AG09319 (cell line): ENCODE measurements at places on chromosomes 5 and 9.

GRCh38 chr5:63125862-63126261, 547.2 kb downstream of the LRRC70 start:
- no peak for DNase-seq

- DNase-seq, result no peak
Observed at GRCh38 chr9:87435189-87435880, 62.3 kb upstream of the DAPK1 start.

GRCh38 chr9:112286926-112287325, 46.5 kb downstream of the PTBP3 start:
- no peak for DNase-seq

DNA sequence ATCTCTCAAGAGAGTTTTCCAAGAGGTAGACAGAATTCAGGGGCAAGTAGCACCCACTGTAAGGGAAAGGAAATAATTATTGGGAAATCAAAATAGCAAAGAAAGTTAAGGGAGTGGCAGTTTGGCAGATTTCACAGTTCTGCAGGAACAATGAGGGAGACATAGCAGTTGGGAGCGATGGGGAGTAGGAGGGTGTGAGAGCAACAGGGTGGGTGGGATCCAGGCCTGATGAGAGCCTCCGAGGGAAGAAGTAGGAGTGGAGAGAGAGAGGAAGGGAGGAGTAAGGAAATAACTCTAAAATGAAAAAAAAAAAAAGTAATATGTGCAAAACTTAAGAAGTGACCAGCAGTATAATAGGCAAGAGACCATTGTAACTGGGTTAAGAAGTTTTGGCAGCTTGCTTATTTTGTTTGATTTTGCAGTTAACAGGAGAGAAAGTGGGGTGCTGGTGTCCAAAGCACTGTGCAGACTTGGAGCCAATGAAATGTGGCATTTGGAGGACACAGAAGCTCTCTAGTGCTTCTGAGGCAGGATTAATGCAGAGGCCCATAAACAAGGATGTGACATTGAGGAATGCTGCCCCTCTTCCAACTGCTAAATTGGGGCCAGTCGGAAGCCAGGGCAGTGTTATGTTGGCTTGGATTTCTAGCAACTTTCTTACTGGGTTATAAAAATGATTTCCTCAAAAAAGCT, 10.2 kb downstream of the TNFAIP8 start:
- no peak for DNase-seq

DNA sequence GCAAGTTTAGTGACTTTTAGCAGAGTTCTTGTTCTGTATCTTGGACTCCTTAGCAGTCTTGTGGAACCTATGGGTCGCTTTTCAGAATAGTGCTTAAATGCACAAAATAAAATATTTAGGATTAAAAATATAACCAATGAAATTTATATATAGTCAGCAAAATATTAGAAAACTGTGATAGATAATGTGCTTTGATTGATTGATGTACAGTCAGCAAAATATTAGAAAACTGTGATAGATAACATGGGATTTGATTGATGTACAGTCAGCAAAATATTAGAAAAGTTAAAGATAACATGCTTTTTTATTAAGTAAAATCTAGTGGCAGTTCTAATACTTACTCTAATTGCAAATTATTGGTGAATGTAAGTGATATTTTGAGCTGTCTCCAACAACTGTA, 16.1 kb downstream of the PALM2AKAP2 start:
- DNase-seq, result no peak

DNA sequence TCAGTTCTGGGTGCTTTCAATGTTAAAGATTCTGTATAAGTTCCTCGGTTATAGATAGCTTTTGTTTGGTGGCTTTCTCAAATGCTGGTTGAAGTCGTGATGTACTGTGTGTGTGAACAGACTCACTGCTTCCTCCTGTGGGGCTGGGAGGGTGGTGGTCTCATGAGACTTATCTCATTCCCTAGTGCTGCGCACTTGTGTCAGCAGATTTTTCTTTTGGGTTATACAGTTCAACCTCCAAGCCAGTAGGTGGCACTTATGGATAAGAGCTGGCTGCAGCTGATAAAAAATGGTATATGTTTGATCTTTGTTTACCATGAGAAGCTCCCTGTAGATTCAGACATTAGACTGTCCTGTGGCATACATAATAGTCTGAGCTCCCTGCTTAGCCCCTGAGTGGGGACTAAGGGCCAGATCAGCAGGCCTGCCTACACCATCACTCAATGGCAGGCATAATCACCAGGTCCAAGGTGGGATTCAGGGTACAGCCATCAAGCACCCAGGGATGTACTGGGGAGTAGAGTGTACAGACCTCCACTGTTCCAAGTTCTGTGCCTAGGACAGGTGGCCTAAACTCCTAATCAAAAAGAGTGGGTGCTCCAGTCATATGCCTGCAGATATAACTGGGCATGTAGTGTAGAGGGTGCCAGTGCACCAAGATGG, 174.2 kb downstream of the OXCT1 start:
- no peak for DNase-seq

GRCh38 chr9:7094052-7094451, 336.3 kb downstream of the KDM4C start:
- no peak for DNase-seq

DNA sequence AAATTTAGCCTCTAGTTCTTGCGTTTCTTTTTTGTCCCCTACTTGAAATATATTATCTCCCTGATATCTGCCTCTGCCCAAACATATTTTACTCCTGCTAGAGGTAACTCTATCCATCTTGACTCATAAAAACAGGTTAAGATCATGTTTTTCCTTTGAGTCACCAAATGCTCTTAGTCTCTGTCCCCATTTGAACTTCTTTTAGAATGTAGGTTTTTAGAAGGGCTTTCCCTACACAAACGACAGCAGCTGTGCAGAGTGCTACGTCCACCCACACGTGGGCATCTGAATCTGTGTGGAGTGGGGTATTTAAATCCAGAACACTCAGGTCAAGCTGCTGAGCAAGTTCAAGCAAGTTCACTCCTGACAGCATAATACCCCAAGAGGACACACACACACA, 2.2 kb downstream of the HSD17B3 start:
- DNase-seq, result no peak

DNA sequence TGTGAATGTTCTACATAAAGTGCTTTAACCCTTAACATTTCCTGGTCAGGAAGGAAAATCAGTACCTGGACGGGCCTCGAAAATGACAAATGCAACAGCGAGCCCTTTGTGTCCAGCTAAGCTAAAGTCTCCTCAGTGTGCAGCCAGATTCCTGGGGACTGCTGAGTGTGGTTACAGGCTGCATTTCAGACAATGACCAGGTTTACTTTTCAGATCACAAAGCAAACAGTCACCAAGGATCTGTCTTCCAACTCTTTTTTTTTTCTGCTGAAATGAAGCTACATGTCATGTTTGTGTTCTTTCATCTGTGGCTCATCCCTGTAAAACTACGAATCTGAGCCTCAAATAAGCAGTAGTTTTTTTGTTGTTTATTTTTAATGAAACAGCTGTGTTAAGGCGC, 20.8 kb downstream of the SLC46A2 start:
- no peak for DNase-seq

DNA sequence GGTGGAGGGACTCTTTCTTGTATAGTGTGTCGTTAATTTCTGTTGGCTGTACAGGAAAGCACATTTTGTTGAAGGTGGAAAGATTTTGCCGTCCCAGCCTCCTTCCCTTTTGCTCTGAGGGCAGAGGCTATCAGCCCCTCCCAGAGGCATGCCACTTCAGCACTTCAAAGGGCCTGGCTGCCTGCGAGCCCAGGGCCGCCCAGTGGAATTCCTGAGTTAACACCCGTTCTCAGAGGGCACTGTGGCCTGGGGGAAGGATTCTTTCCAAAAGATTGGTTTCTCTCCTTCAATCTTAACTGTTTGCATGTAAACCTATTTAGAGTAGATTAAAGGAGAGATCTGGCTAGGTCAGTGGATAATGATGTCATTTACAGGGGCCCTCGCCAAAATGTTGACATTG, 238.6 kb downstream of the FANCC start:
- DNase-seq, result no peak

DNA sequence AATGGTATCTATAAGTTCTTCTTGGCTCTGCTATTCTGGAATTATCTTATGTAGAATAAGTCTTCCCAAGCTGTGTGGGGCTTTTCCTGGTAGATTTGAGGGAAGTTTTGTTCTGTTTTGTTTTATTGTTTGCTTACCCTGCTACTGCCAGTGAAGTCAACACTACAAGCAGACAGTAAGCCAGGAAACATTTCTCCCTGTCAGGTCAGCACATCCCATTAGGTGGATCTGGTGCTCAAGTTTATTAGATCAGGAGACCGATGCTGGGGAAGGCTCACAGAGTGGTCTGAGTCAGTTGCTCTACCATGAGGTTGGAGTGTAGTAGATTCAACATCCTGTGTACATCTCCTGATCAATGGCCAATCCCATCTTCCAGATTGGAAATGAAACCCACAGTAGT, 79.1 kb downstream of the ADRB2 start:
- no peak for DNase-seq

DNA sequence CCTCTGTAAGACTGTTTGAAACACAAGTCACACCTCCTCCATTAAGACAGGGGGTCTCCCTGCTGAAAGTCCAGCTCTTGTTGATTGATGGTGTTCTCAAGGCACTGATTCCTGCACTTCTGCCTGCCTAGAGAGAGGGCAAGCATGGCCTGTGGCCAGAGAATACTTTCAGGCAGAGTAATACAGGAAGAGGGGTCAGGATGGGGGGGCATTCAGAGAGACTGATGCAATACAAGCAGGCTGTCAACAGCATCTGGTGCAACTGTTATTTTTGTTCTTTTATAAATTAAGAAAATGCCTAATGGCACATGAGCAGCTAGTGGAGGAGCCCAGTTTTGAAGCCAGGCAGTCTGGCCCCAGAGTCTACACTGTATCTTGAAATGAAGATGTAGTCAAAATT, 302.2 kb downstream of the DIRAS2 start:
- no peak for DNase-seq

DNA sequence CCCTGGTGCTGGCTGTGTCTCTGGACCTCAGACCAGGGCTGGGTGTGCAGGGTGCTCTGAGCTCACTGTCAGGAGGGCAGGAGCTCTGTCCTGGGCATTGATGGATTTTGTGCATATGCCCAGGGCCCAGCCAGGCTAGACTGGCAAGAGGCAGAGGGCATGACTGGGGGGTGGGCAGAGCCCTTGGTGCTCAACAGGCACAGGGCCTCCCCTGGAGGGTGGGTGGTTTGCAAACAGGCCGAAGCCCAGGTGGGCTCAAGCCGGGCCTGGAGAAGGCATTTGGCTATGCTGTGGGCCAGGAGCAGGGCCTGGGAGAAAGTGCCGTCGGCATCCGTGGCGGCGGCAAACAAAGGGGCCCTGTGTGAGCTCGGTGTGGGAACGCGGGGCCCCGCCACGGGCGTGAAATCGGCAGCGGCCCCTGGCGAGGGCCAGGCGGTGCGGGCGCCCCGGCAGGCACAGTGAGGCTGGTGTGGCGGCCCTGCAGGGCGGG, 1.9 kb upstream of the NRARP start:
- no peak for DNase-seq

DNA sequence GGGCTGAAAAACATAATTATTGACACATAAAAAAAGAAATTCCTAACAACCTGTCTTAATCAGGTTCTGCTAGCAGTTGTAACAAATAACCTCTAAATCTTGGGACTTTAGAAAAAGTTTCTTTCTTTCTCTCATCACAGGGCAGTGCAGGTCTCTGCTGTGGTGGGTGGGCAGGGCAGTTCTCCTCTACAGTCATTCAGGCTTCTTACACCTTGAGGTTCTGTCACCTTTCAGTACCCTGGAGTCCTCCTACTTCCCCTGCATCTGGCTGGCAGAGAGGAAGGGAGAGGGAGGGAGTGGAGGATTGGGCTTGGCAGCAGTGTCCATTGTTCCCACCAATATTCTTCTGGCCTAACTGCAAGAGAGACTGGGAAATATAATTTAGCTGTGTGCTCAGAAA, 112.2 kb upstream of the ANKRD55 start:
- no peak for DNase-seq

DNA sequence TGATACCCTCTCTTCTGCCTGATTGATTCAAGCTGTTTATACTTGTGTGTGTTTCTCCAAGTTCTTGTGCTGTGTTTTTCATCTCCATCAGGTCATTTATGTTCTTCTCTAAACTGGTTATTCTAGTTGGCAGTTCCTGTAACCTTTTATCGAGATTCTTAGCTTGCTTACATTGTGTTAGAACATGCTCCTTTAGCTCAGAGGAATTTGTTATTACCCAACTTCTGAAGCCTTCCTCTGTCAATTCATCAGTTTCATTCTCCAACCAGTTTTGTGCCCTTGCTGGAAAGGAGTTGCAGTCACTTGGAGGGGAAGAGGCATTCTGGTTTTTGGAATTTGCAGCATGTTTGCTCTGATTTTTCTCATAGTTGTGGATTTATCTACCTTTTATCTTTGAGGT, 126.2 kb upstream of the FTMT start:
- DNase-seq, result no peak

- DNase-seq, result peak; percentile 50
Observed at GRCh38 chr5:139232147-139232724, 34.1 kb upstream of the SIL1 start.

- no peak for DNase-seq
Observed at GRCh38 chr9:119697996-119698395, 328.8 kb upstream of the BRINP1 start.

DNA sequence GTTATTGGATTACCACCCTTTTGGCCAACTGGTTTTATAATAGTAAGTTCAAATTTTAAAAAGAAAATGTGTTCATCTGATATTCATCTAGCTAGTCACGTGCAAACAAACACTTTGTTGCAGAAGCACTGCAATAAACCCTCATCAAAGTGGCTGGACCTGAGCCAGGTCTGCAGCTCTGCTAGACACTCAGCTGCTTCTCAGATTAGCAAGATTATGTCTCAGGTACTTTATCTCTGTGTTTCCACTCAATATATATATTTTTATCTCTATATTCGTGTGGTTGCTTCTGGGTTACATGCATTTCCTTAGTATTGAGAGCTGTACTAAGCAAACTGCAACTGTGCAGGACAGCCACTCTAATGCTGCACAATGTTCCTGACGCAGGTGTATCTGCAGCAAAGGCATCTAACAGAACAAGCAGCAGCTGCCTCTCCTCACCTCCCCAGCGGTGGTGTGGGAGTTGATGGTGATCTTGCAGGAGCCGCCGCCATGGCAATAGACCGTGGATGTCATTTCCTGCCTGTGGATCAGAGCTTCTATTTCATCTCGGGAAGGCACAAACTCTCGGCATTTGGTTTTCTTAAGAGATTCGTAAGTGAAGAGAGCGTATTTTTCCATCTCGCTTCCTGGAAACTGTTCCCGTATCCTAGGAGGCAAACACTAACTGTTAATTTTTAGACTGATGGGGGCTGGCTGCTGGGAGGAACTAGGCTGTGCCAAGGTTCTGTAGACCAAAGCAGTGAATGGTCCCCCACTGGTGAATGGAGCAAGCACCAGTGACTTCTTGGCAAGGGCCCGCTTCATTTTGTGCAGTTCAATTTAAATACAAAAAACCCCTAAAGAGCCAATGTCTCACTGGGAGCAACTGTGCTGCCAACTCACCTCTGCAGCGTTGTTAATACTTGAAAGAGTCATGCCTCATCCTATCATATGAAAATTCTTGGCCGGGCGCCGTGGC, 56.7 kb upstream of the RETREG1 start:
- no peak for DNase-seq

GRCh38 chr9:128550226-128550625, 2.2 kb upstream of the SPTAN1 start:
- no peak for DNase-seq
